Fibroblast of lung (primary cell): ENCODE measurements at places on chromosomes 16 and 17. TPM values are rescaled to one million over a fixed set of nuclear protein-coding genes. Genes with fewer than 3 reads are reported as not detected.

DNA sequence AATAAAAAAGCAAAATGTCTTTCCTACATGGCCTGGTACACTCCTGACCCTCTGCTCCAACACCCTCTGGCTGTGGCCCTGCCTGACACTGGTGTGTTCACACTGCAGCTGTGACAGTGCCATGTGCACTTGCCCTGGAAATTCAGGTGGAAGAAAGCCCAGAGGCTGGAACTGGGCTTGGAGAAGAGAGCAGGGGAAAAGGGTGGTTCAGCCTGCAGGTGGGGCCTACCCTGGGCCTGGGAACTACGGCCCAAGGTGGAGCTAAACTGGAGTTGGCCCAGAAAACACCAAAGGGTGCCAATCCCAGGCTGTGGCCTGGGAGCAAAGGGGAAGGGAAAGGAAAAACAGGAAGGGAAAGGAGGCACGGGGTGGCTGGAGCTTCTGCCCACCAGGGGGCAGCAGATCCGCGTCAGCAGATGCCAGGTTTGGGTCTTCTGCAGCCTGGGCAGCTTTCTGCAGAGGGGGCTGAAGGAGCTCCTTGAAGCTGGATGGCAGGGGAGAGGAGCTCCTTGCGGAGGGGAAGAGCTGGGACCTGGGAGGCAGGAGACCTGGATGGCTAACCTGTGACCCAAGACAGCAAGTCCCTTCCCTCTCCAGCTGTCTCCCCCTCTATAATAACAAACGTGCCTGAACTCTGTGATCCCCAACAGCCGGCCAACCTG is 15.4 kb upstream of the CTCF start:
- peak; percentile 35 for DNase-seq

DNA sequence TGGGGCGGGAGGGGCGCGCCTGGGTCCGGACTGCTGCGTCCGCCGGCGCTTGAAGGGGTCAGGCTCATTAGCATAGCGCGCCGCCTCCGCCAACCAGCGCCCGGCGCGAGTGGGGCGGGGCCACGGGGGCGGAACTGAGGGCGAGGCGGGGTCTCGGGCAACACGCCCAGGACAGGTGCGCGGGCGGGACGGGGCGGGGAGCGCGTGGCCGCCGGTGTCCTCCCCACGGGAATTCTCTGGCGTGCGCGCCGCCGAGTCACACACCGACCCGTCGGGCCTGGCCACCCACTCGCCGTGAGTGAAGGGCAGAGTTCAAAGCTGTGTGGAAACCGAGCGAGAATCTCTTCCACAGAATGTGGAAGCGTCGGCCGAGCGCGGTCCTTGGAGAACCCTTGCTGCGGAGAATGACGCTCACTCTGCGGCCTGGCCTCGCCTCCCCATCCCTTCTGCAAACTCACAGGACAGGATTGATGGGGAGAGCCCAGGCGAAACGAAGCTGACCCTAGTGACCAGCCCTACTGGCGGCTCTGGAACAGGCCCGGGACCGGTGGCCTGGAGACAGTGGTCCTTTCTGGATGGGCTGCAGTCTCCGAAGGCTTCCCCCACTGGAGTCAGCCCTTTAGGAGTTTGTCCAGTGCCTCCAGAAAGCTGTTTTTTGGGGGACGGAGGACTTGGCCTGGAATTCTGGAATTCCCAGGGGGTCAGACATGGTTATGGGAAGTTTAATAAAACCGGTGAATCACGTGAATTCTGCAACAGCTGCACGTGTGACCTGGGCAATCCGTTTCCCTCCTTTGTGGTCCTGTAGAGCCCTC is at the start of gene SNAI3:
SNAI3 (minus strand) TSS at position 69 of the 815 bp plus-strand sequence. CDS start 101 bp downstream, outside the sequence.
- no peak for DNase-seq

The DLG4 gene
- total RNA-seq: 12.6 and 22.0 TPM in 2 replicates

DNA sequence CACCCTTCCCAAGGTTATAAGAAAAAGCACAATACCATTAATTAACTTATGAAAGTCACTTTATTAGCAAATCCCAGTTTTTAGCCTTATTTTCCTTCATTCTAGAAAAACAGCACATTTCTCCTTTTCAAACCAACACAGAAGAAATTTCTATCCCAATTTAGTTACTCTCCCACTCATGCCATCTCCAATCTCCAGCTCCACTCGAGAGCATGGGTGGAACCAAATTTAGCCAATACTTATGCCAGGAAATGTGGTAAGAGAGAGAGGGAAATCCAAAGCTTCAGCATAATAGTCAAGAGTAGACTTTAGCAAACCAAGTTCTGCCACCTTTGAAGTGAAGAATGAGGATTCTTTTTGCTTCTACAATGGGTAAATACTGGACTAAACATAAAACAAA is 288.8 kb downstream of the KIF2B start:
- no peak for DNase-seq

The KCNH6 gene
- total RNA-seq: not detected in 2 replicates

DNA sequence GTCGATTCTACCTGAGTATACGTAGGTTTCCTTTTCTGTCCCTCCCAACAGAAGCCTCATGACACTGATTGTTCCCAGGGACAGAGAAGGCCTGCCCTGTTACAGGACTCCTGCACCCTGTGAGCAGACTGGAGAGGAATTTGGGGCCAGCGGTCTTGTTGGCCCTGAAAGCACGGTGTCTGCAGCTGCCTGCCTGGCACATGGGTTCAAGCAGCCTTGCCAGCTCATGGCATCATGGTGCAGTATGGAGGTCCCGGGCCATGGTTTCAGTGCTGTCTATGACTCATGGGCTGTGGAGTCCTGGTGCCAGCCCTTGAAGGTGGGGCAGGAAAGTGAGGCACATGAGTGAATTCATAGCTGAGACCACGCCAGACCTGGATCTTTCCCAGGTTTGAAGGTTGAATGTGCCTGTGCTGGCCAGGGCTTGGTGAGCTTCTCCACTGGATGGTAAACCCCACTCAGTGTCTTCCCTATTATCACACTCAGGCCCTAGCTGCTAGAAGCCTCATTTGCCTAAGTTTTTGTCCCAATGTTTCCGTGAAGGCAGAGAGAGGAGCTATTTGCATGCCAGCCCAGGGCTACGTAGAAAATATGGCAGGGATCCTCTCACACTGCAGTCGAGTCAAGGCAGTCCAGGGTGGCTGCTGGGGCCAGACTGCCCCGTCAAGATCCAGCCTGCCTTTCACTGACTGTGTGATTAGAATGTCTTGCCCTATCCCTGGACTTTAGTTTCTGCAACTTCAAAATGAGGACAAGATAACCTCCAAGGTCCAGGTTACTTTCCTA is 277.2 kb upstream of the CCL2 start:
- DNase-seq: no peak

The EME1 gene
- total RNA-seq: 0.51 and 2.3 TPM in 2 replicates

DNA sequence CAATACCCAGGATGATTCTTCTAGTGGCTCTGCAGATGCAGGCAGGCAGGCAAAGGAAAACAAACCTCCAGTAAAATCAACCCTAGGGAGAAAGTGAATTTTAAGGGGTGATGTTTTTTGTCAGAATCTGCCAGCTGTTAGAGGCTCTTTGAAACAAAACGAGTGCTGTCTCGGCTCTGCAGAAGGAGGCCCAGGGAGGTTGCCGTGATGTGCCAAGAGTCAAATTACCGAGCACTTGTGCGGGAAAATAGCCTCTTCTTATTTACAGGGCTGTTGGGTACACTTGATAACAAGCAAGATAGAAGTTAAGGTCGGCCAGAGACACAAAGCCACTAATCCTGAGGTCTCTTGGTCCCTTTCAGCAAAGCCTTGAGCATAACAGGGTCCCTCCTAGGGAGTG is 68.9 kb upstream of the EEF2KMT start:
- DNase-seq: no peak

GRCh38 chr17:2064980-2065785 is 10.3 kb downstream of the HIC1 start:
- DNase-seq: peak; percentile 81

DNA sequence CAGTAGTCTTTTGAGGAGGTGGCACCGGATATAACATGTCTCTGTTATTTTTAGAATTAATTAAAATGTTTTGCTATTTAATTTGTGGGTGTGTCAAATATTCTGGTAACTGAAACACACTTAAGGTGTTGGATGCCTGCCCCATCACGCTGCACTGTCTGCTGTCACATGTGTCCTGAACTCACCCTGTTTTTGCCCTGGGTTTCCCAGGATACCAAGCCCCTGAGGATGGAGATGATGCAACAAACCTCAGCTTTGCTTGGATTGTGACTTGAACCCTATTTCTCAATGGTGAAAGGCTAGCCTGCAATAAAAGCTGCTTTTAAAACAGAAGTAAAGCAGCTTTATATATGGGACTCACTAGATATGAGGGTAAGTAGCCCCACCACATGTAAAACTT is 11.5 kb upstream of the DUSP14 start:
- peak; percentile 83 for DNase-seq

The FSCN2 gene
- 1.5 and 2.0 TPM in 2 replicates for total RNA-seq

GRCh38 chr16:26334218-26335111 is 642.7 kb downstream of the HS3ST4 start:
- no peak for DNase-seq

GRCh38 chr17:2909175-2909845 is 113.1 kb downstream of the RAP1GAP2 start:
- no peak for DNase-seq

The ZNF423 gene
- total RNA-seq: 0.17 and 0.77 TPM in 2 replicates

The GAST gene
- not detected in 2 replicates for total RNA-seq

DNA sequence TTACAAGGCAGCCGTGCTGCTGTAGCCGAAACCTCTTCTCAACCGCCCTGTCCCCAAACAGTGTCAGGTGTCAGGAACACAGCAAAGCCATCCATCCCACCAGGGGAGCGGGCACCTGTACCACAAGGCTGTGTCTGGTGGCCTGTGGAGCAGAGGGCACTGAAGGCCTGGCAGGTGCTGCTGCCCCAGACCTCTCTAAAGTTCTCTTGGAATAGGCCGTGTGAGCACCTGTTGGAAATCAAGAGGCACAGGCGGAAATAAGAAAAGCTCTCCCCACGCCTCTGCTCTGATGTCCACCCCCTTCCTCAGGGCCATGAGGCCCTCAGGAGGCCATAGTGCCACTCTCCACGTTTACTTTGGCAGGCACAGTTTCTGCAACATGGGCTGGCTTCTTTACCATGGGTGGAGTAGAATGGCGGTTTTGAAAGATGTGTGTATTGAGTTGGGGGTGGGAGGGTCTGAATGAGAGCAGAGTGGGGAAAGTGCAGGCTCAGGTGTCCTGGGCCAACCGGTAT is 99.9 kb upstream of the ZNF750 start:
- no peak for DNase-seq

DNA sequence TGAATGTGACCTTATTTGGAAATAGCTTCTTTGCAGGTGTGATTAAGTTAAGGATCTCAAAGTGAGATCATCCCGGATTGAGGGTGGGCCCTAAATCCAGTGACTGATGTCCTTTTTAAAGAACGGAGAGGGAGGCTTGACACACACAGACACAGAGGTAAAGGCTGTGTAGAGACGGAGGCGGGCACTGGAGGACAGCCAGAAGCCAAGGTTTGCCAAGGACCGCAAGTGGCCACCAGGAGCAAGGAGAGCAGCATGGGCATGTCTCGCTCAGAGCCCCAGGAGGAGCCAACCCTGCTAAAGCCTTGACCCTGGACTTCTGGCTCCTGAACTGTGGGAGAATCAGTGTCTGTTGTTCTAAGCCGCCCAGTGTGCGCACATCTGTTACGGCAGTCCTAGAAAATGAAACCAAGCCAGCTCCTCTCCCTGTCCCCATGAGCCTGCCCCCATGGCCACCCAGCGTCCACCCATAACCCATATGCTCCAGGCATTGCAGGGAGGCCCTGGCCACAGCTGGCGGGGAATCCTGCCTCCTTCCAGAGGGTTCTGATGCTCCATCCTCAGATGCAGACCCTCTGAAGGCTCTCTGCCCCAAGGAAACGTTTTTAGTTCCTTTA is 15.2 kb downstream of the CNGB1 start:
- peak; percentile 8 for DNase-seq

GRCh38 chr16:53281280-53281679 is 153.0 kb upstream of the RBL2 start:
- peak; percentile 12 for DNase-seq

- no peak for DNase-seq
Measured at GRCh38 chr16:89442588-89442987, 47.8 kb downstream of the ANKRD11 start.

DNA sequence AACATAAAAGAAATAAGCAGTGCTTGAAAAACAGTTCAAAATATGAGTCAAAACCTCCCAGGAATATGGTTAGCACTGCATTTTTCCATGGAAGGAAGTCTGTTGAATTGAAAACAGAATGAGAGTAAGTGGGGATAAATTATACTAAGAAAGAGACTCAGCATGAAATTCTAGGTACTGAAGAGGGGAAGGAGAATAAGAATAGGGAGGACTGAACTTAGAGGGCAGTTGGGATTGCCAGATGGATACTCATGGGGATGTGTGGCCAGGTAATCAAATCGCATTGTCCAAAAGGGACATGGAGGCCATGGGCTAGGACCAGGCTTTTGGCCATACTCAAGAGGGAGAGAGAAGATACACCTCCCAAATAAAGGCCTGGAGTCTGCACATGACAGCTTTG is 247.9 kb downstream of the CDH13 start:
- DNase-seq: no peak

The LDHD gene
- 1.0 and 4.5 TPM in 2 replicates for total RNA-seq

- DNase-seq: no peak
Measured at GRCh38 chr17:73720187-73720834, 76.1 kb upstream of the SDK2 start.

- DNase-seq: peak; percentile 84
Measured at GRCh38 chr16:3696425-3697218, 20.7 kb downstream of the TRAP1 start.

The SYCE1L gene
- 0.26 and 0.33 TPM in 2 replicates for total RNA-seq

The ABCC1 gene
- total RNA-seq: 73.2 and 178 TPM in 2 replicates

The GJD3 gene
- total RNA-seq: 3.9 and 4.3 TPM in 2 replicates

The ACSF3 gene
- total RNA-seq: 20.5 and 23.1 TPM in 2 replicates

The EIF1 gene
- 112 and 145 TPM in 2 replicates for total RNA-seq

The HBA2 gene
- total RNA-seq: not detected in 2 replicates

GRCh38 chr17:57236686-57237299 is 19.5 kb upstream of the MSI2 start:
- DNase-seq: no peak

DNA sequence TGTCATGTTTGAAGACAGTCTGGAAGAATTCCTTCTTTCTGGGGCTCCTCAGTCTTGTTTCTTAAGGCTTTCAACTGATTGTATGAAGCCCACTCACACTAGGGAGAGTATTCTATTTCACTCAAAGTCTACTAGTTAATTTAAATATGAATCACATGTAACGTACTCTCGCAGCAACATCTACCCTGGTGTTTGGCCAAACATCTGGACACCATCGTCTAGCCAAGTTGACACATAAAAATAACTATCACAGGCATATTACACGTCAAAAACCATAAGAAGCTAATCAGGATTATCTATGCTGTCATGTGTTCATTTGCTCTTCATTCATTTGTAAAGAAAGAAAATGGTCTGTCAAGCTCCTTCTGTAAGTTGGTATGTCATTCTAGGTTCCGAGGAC is 787.4 kb downstream of the KCNJ2 start:
- DNase-seq: no peak

DNA sequence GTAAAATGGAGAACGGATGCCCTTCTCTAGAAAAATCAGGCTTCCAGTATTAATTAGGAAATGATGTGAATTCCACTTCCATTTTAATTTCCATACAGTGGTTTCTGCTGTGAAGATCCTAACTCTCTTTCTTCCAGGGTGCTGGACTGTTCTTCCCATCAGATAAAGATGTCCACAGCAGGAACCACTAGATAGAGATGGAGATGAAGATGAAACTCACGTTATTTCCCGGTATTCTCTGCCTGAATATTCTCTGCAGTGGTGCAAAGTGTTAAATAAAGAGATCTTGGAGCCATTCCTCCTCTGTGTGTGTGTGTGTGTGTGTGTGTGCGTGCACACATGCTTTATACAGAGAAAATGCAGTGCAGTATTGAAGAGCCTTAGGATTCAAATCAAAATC is 727.5 kb downstream of the KCNJ2 start:
- DNase-seq: peak; percentile 15
